Stimulated activated CD4-positive, alpha-beta T cell treated with anti-CD3 and anti-CD28 coated beads, Interleukin-1b, Interleukin-23, amount 100 ng/mL, for 1 hour (primary cell): ENCODE measurements at places on chromosomes 6 and 20.

- DNase-seq: peak; percentile 34
These were observed at the start of gene RGS19 for GRCh38 chr20:64079273-64080012. Gene RGS19, minus strand, starts transcription at chr20:64079518. Its CDS starts 2,632 bp downstream, at chr20:64076886.

GRCh38 chr6:36856277-36856676 lies 17.0 kb upstream of the CPNE5 start:
- DNase-seq: no peak

DNA sequence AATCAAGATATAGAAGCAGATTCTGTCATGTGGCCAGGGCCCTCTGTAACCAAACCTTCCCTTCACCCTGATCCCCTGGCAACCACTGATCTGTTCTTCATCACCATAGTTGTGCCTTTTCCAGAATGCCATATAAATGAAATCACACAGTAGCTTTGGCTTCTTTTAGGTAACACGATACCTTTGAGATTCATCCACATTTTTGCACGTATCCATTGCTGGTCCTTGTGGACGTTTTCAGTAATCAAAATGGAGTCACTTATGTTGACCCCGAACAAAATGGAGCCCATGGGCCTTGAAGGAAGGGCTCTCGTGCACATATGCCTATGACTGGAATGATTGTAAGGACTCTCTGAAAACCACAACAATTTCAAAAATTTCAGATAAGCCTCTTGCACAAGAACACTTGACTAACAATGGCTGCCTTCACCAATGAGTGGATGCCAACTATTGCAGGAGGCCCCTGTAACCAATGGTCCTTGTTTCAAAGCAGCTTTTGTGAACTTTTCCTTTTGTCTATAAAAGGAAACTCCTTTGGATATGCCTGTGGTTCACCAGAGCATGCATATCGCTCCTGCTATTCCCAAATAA lies 84.3 kb upstream of the RALY start:
- DNase-seq: no peak

DNA sequence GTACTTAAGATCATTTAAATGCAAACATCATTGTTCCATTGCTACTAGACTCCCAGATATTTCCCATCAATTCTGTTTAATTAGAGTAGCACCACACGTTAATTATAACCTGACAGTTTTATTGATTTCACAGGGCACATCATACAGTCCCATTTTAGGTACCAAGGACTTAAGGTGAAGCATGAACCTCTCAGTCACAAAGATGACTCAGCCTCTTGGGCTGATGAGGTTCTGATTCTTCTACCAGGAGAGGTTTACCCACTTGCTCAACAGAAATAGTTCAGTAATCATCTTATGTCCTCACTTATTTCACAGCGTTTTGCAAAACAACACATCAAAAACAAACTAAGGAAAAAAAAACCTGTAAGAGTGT lies 98.5 kb downstream of the HIVEP2 start:
- no peak for DNase-seq

DNA sequence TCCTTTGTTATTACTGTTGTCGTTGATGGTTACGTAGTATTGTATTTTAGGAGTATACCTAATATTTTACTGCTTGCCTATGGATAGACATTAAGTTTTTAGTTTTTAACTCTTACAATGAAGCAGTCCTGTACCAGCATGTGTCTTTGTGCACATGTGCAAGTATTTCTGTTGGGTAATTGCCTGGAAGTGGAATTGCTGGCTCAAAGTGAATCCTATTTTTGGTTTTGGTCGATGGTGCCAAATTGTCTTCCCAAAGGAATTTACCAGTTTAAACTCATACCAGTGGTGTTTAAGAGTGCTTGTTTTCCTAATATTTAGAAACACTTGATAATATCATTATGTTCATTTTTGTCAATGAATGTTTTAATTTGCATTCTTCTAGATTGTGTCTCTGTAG lies 75.5 kb downstream of the ANKS1A start:
- DNase-seq: no peak

GRCh38 chr20:39216195-39216594 lies 254.1 kb downstream of the DHX35 start:
- DNase-seq: no peak

DNA sequence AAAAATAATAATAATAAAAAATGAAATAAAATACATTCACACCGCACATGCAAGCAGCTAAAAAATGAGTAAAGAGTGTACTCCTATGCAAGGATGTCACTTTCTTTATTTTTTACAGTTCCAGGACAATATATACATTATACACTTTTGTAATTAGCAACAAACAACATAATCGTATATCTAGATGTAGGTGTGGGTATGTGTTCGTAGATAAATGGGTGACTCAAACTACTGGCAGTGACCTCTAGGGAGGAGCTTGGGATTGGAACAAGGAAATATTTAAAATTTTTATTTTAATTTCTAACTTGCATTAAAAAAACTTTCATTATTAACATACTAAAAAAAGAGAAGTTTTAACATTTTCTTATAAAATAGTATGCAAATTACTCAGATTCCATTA lies 86.1 kb upstream of the MYLIP start:
- DNase-seq: no peak

GRCh38 chr20:36031806-36032205 lies 63.4 kb downstream of the CNBD2 start:
- no peak for DNase-seq

GRCh38 chr6:53280207-53280606 lies 68.5 kb downstream of the ELOVL5 start:
- DNase-seq: no peak

DNA sequence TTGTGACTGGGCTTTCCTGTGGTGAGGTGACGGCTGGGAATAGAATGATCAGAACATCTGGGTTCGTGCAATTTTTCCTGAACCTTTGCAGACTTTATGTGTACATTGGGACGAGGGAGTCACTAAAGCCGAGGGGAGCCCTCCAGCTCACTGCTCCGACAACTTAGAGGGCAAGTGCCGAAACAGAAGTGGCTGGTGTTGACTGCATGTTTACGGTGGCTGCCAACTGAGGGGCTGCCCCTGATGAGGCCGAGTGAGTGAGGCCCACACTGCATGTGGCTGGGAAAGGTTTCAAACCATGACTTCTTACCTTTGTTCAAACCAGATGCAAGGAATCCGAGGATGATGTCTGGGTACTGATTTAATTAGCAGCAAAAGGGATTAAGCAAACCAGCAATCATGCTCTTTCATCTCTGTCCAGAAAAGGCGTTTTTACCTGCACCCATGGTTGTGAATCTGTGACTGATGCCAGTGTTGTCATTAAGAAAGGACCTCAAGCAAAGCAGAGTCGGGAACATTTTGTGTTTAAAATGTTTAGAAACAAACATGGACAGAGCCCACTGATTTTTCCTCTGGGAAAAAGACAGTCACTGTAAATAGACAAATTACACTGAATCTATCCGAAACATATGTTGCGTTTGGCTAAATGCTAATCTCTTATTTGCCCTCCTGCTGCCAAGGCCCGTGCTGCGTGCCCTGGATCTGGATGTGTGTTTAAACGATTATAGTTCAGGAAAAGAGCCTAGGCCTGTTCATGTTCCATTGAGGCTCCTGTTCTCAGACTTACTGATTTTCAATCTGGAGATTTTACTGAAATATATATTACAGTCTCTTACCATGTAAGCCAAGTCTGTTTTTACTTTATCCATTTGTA lies 105.1 kb downstream of the UST start:
- DNase-seq: no peak

- DNase-seq: no peak
These were observed 95.7 kb downstream of the PRDM1 start for GRCh38 chr6:106181664-106182418.

DNA sequence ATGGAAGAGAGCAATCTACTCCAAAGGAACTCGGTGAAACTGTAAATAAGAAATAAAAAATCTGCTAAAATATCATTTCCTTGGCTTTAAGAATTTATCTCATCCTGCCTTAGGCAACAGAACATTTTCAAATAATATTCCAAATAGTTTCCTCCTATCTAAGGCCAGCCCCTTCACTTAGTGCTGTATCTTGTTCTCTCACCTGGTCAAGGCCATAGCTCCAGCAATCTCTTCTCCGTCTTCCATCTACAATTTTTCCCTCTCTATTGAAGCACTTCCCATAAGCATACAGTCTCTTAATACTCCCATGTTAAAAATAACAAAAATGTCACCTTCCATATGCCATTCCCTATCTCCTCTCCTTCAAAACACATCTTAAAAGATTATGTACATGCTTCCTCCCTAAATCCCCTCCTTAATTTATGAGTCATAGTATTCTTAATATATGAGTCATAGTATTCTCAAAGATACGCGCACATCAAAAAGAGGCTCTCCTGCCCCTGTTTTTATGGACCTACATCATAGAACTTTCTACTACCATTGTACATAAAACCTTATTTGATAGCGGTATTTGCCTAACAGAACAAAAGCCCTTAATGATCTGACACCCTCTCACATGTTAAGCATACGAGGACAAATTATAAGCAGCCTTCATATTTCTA lies 146.9 kb downstream of the PDE10A start:
- DNase-seq: no peak

DNA sequence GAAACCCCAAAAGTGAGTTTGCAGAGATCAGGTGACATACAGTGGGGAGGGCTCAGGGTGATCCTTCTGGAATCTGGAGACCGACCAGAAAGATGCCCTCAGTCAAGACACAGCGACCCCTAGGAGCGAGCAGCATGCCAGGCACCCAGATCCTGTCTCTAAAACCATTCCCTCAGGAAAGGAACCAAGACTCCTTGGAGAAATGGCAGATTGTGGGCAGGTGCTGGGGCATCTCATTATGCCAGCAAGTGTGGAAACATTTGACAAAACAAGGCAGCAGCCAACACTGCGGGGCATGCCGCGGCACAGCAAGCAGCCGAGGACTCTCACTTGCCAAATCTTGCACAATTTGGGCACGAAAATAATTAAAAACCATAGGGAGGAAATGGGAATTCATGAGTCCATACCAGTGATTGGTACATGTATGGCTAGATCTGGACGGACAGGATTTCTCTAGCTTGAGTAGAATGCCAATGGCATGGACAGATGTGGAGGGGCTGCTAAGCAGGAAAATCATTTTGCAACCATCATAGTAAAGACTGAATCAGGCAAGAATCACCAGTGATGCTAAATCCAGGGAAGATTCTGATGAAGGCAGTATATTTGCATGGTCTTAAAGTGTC lies 76.9 kb downstream of the GINS1 start:
- no peak for DNase-seq

- no peak for DNase-seq
These were observed 29.9 kb downstream of the UBE2V1 start for GRCh38 chr20:50083034-50083433.

DNA sequence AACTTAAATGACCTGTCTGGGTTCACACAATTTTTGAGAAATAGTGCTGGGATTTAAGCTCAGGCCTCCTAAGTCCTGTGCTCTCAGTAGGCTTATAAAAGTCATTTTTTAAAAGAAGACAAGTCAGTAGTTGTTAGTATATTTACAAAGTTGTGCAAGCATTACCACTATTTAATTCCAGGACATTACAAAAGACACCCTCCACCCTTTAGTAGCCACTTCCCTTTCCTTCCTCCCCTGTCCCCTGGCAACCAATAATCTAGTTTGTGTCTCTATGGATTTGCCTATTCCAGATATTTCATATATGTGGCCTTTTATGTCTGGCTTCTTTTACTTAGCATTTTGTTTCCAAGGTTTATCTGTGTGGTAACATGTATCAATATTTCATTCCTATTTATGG lies 37.6 kb downstream of the HMGN3 start:
- no peak for DNase-seq

GRCh38 chr6:35177157-35177556 lies 36.0 kb upstream of the TCP11 start:
- no peak for DNase-seq

- DNase-seq: no peak
These were observed 22.2 kb upstream of the GABRR1 start for GRCh38 chr6:89239338-89239737.

DNA sequence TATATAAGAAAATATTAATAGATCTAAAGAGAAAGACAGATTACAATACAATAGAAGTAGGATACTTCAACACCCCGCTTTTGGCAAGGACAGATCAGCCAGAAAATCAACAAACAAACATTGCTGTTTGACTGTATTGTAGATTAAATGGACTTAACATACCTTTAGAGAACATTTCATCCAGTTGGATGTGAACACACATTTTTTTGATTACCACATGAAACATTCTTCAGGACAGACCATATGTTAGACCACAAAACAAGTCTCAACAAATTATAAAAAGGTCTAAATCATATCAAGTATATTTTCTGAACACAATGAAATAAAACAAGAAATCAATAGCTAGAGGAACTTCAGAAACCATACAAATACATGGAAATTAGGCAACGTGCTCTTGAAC lies 148.2 kb downstream of the TRMT11 start:
- no peak for DNase-seq

GRCh38 chr20:45465491-45466266 lies 3.9 kb upstream of the WFDC2 start:
- no peak for DNase-seq

DNA sequence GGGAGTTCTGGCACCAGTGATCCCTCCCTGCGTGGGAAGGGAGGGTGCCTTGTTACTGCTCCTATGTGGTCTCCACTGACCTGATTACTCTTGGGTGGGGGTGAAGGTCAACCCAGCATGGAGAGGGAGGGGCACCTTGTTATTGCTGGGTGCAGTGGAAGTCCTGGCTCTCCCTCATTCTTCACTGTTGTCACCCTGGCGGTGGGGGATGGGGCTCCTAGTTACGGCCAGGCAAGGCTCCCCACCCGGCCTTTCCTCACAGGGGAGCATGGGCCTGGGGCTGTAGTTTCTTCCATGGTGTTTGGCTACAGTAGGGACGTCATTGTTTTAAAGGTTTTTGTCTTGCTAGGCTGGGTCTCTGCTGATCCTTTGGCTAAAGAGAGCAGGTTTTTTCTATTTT lies 40.8 kb downstream of the PACSIN1 start:
- DNase-seq: no peak

DNA sequence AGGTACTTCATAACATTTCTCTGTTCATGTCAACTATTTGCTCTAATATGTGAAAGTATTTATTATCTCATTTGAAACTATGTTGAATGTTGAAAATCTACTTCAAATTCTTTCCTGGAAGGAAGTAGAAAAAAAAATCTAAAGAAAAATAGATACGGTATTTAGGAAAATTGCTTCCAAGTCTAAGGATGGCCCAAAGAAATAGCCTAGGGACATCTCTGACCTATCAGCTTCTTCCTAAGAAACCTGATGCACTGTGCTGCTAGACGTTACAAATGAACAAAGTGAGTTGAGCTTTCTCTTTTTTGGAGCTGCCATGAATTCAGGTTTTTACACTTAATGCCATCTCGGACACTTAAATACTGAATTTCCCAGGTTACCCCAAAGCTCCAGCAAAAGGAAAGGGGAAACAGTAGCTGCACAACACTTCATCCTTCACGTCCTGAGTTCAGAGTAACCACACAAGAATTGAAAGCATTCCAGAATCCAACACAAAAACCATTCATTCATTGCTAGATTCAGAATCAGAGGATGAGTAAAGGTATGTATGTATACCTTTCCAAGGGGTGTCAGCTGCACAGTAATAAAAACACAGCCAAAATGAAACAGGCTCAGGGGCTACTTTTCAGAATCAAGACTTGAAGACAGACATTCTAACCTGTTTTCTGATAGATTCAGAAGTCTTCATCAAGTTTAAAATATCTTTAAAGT lies 7.9 kb downstream of the RMND1 start:
- DNase-seq: no peak
